ENCODE measurements at places on chromosomes 7 and 10.

- DNase-seq: no peak
These were observed 80.3 kb upstream of the FAM171A1 start for GRCh38 chr10:15451137-15452094.

DNA sequence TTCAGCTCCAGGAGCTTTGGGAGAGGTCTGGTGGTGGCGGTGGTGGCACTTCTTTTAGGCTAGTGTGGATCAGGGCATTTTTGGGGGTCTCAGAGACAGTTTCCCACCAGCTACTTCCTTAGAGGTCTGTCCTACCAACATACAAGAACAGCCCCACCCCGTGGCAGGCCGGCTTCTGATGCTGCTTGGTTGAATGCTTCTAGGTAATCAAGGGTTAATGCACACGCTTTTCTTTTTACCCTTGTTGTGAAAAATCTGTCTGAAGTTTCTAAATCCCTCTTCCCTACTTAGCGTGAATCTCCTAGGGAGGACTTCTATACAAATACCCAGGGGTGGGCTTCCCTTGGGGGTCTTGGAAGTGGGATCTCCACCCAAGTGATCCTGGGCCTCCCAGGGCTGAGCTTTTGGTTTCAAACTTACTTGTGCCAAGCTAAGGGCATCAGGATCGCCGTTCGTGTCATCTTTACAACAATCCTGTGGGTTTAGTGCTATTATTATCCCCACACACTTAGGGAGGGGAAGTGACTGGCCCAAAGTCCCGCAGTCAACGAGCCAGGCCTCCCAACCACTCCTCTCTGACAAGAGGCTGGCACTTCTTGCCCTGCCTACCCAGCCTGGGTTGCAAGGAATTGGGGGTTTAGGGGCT is 1.7 kb downstream of the SH2B2 start:
- DNase-seq: no peak

DNA sequence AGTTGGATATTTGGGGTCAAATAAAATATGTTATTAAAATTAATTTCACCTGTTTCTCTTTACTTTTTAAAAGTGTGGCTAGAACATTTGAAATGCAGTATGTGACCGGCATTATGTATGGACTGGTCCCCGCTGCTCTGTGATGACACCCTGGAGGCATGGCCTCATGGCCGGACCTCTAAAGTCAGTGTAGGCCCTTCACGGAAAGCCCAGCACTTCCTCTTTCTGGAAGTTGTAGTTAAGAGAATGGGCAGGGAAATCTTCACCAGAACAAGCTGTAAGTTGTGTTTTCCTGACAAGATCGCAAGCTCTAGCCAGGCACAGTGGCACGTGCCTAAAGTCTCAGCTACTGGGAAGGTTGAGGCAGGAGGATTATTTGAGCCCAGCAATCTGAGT is 38.3 kb upstream of the SRGN start:
- no peak for DNase-seq

GRCh38 chr7:36291387-36292316 is 98.0 kb upstream of the ANLN start:
- peak; percentile 47 for DNase-seq

DNA sequence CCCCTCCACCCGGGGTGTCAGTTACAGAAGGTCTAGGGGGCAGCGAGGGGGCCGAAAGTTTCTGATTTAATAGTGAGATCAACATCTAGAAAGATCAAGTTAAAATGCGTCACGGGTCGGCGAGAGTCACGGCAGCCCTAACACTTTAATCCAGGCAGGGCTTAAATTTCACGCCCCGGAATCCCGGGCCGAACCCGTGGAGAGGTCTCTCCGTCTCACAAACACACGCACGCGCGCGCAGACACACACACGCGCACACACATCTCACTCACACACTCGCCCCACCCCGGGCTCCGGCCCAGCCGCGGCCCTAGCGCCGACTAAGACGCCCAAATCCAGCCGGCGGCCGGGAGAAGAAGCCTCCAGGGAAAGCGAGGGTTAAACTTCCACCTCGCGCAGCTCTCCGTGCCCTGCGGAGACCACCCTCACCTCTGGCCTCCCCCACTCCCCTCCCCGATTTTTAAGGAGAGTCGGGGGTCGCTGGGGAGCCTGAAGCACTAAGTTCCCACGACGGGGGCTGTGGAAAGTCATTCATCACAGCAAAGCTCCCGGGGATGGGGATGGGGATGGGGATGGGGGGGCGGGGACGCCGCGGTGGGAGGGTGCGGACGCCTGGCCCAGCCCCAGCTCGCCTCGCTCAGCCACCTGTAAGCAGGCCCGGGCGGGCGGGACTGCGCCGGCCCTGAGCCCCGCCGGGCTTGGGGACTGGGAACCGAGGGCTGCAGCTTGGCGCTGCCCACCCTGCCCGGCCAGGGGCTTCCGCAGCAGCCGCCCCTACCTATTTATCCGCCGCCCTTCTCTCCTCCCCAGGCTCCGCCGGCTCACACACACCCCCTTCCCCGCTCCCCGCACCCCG is 1.6 kb downstream of the PDGFA start:
- no peak for DNase-seq

DNA sequence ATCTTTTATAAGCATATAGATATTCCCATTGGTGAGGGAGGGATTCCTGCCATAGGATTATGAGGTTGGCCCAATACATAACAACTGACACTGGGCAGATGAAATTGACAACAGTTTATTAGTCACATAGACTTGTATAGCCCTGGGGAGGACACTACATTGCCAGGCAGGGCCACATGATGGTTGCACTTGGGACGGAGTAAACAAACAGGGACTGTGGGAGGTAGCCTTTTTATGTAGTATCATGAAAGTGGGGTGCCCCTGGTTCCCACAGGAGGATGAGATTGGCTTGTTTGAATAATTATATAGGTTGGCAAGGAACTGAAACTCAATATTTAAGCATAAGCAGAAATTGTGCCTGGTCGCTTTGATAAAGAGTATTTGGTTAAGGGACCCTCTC is 23.5 kb downstream of the TRIM24 start:
- DNase-seq: no peak

DNA sequence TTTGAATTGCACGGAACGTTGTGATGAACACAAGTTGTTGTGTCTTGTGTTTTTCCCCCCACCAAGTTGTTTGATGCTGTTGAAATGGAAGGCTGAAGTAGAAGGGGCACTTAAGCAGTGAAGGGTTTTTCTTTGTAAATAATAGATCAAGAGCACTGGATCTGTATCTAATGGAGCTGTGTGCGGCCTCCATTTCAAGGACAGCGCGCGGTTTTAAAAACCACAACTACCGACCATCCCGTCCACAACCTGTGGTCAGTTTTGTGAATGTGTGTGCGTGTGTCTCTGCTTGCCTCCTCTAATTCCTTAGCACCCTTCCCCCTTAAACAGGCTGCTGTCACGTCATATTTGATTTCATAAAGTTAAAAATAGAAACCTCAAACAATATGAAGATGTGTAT is 165.5 kb downstream of the TCF7L2 start:
- DNase-seq: no peak

- no peak for DNase-seq
These were observed 188.4 kb downstream of the DGKI start for GRCh38 chr7:137658190-137658900.

DNA sequence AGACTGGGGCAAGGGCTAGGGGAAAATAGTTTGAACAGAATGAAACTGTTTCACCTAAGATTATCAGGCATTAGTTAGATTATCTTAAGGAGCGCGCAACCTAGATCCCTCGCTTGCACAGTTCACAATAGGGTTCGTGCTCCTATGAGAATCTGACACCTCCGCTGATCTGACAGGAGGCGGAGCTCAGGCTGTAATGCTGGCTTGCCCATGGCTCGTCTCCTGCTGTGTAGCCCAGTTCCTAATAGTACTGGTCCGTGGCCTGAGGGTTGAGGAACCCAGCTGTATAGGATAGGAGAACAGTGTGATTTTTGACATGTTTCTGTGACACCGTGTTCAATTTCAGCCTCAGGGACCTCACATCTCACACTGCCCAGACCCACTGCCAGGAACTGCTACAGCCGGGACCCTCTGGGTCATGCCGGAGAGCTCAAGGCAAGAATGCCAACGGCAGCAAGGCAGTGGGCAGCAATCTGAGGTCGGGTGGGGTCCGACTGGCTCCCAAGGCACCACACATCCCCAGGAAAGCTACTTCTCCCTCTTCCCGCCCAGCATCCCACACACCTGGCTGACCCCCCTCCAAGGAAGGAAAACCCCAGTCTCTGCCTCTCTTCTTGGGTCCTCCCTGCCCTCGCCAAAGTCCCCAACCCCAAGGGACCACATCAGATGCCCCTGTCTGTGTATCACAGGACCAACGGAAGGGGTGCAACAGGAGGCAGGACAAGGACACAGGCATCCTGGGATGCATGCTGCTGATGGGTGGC is 31.7 kb downstream of the CAMK2B start:
- no peak for DNase-seq

- no peak for DNase-seq
These were observed 13.0 kb downstream of the ADCYAP1R1 start for GRCh38 chr7:31065021-31065593.
